ENCODE measurements at places on chromosomes 2 and 18. TPM values are rescaled to one million over a fixed set of nuclear protein-coding genes. Genes with fewer than 3 reads are reported as not detected.

DNA sequence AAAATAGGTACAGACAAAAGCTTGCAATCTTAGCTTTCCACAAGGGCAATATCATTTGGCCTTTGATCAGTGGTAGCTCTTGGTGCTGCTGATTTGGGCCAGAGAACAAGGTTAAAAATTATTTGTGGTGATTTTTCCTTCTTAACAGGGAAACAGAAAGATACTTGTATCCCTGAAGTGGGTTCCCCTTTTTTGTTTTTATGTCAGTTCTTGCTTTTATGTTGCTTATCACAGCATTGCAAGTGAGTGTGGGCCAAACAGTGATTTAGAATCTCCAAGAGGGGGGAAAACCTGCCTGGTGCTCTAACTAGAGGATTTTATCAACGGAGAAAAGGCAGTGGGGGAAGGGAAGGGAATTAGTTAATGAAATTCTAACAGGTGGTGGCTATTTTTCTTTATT lies 197.6 kb upstream of the SP5 start:
- H3K27ac ChIP-seq = no peak overlapping the region
- DNase-seq = no peak
- H3K4me3 ChIP-seq = no peak overlapping the region
- no peaks in the 10 kb centered on the region for H3K4me1 ChIP-seq
- H3K27me3 ChIP-seq = no peaks in the 10 kb centered on the region
- H3K36me3 ChIP-seq = no peaks in the 10 kb centered on the region

DNA sequence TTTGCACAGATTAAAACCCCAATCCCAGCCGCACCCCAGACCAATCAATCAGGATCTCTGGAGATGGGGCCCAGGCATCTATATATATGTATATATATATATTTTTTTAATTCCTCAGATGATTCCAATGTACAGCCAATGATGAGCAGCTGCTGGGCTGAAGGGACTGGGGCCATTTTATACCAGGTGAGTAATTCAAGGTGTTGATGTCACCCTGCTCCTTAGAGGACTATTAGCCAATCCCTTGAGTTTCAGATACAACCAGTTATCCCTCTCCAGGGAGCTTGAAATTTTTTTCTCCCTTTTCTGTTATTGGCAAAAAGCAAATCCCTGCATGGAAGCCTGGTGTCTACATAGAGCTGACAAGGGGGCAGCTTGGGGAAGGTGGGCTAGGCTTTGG lies 59.8 kb downstream of the MCFD2 start:
- H3K27ac ChIP-seq = no peak overlapping the region
- no peaks in the 10 kb centered on the region for H3K27me3 ChIP-seq
- H3K4me1 ChIP-seq = no peaks in the 10 kb centered on the region
- no peak overlapping the region for H3K4me3 ChIP-seq

The CXCR1 gene
- not detected for total RNA-seq

The CIB4 gene
- total RNA-seq = not detected

DNA sequence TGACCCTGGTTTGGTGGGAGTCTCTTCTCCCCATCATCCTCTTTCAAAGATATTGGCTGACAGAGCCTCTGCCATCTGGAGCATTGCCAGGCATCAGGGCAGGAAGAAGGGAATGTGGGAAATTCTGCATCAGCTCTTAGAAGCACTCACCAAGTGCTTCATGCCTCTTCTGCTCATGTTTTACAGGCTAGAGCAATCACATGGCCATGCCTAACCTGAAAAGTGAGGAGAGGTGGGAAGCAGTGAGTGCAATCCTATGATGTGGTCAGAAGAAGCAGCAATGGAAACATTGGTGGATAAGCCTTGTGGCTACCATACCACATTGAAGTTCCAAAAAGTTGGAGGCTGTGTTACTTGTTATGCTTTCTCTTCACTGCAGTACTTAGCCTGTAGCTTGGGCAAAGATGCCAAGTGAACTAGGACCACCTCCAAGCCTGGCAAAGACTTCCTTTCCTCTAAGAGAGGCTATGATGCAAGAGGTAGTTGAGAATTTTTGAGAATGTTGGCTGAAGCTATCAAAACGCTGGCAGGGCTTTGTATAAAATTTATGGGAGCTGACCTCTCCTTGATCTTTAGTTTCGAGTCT lies 64.1 kb downstream of the BCL2L11 start:
- no peaks in the 10 kb centered on the region for H3K4me1 ChIP-seq
- no peak for DNase-seq
- H3K27ac ChIP-seq = no peak overlapping the region
- no peaks in the 10 kb centered on the region for H3K36me3 ChIP-seq

GRCh38 chr2:68993660-68994059 lies 19.2 kb downstream of the GKN1 start:
- no peak overlapping the region for H3K27ac ChIP-seq
- peaks cover 14% of the 10 kb centered on the region for H3K27me3 ChIP-seq
- H3K4me3 ChIP-seq = no peak overlapping the region
- H3K4me1 ChIP-seq = no peaks in the 10 kb centered on the region

The ZNF516 gene
- 7.0 TPM for total RNA-seq

- no peak overlapping the region for H3K27ac ChIP-seq
- no peaks in the 10 kb centered on the region for H3K4me1 ChIP-seq
- H3K36me3 ChIP-seq = no peaks in the 10 kb centered on the region
- H3K4me3 ChIP-seq = no peak overlapping the region
Measured at GRCh38 chr2:69291004-69291650, 95.9 kb downstream of the GFPT1 start.

The TEX44 gene
- not detected for total RNA-seq
